ENCODE measurements at places on chromosomes 6 and 20.

- DNase-seq: no peak
Observed at GRCh38 chr20:25336561-25337422, 53.8 kb downstream of the ABHD12 start.

GRCh38 chr20:6691516-6691915 lies 76.0 kb upstream of the BMP2 start:
- DNase-seq: no peak

GRCh38 chr6:2129182-2129621 lies 116.2 kb downstream of the GMDS start:
- peak; percentile 66 for DNase-seq

- DNase-seq: no peak
Observed at GRCh38 chr6:37822851-37823682, 3.5 kb downstream of the ZFAND3 start.

GRCh38 chr20:1527923-1528322 lies 29.6 kb downstream of the SIRPD start:
- DNase-seq: no peak

DNA sequence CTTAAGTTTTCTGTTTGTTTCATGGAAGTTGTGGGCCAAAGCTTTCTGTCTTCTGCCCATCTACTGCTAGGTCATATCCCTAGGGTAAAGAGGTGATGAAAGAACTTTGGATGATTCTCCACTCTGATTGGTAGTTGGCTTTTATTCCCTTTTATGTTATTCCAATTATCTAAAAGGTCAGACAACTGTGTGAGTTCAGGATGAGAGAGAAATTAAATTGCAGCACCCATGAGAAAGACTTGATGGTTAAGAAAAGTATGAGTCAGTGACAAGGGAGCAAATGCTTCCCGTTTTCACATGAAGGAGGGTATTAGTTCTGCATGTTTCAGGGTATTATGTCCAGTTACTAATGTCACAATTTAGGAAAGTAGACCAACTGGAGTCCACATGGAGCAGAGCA lies 136.3 kb downstream of the CD109 start:
- DNase-seq: no peak

- peak; percentile 18 for DNase-seq
Observed at GRCh38 chr6:45423824-45424450, 46.2 kb upstream of the SUPT3H start.

- DNase-seq: no peak
Observed at GRCh38 chr6:15366003-15366535, 120.2 kb downstream of the JARID2 start.

DNA sequence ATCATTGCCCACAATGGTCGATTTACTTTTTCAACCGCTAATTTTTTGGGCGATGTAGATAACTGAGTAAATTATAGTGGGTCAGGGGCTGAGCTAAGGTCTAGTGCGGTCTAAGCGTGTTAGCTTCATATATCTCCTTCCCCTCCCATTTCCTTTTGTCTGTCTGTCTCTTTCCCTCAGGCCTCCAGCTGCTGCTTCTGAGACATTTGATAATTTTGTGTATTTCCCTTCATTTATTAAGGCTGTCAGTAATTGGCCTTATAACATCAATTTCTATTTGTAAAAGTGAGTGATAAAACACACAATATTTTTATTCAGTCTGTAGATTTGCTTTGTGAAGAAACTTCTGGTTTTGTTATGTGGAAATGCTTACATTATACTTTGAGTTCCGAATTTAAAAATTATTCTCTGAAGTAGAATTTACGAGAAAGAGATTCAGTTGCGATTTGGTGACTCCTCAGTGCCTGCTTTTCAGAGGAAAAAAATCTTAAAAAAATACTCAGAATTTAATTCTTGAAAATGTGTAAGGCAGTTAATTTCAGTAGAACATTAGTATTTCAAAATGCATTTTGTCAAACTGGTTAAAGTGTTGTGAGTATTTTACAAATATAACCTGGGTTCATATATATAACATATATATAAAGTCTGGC lies 1.4 kb downstream of the TMEM170B start:
- DNase-seq: peak; percentile 14

- no peak for DNase-seq
Observed at GRCh38 chr6:26366504-26366903, 1.5 kb downstream of the BTN3A2 start.

GRCh38 chr6:152270301-152270925 lies 366.7 kb downstream of the SYNE1 start:
- no peak for DNase-seq

DNA sequence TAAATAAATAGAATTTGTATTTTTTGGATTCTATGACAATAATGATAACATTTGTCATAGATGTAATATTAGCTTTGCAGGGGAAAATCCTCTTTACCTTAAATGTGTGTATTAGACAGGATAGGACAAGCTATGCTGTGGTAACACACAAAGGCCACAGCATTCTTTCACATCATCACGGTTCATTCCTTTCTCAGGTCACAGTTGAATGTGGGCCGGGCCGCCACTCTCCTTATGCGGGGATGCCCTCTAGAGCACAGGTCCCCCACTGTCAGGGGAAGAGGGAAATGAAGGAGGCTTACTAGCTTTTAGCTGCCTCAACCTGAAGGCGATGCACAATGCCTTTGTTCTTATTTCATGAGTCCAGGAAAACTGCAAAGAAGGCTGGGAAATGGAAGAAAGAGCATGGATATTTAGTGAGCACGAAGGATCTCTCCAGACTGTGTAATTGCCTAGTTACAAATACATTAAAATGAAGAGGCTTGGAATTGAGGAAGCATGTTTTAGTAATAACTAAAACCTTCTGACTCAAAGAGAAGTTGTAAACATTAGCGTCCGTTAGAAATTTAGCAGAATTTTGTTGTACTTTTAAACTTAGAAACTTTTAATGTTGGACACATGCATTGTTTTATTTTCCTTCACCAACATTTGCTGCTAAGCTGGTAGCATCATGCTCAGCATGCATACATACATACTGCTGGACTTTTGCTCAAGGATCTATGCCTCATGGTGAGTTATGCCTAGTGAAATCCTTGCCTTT lies 248.9 kb upstream of the FOXQ1 start:
- peak; percentile 20 for DNase-seq

DNA sequence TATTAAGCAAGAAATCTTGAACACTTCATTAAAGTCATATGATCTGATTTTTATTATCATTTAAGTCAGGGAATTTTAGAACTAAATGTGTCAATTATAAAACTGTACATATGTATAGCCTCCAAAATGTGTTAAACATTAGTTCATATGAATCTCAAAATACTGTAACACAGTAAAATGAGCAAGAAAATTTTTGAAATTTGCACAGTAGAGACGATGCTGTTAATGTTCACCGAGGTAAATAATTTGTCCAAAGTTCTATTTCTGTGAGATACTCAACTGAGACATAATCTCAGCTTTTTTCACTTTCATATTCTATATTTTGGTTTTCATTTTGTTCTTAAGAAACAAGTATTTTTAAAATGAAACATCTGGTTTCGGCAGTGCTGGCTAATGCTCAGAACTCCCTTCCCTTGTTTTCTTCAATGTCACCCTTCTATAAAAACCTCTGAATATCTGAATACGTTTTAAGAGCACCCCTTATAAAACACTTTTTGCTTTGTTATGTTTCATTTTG lies 353.1 kb downstream of the LAMA2 start:
- no peak for DNase-seq

- DNase-seq: no peak
Observed at GRCh38 chr20:18986895-18987580, 173.5 kb downstream of the SCP2D1 start.

- DNase-seq: peak; percentile 28
Observed at GRCh38 chr6:34288581-34288980, 39.8 kb upstream of the SMIM29 start.

DNA sequence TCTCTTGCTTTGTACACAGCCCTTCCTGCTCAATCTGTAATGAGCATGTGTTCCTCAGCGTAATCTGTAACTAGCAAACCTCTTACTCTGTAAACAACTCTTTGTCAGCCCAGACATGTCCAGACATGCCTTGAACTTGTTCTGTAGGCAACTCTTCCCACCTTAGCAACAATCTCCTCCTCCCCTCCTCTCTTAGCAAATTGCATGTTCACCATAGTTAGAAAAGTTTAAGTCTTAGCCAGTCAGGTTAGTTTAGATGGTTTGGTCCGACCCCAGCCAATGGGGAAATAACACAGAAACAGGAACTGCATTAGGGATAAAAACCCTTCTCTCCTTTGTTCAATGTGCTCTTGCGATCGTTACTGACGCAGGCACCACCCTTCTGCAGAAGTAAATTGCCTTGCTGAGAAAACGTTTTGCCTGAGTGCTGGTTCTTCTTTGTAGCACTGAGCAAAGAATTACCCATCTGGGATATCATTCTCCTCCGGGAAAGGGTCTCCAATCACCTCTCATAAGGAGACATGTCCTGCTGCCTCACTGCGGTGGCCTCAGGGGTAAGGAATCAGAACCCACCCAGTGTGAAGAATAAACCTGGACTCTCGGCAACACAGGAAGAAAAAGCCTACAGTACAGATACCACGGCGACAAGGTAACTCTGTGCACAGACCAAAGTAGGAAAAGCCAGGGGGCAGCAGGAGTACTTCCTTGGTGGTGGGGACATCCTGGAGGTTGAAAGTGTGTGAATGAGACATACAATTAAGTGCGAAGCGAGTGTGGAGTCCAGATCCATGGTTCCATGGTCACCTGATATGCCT lies 26.2 kb downstream of the PLN start:
- DNase-seq: no peak

DNA sequence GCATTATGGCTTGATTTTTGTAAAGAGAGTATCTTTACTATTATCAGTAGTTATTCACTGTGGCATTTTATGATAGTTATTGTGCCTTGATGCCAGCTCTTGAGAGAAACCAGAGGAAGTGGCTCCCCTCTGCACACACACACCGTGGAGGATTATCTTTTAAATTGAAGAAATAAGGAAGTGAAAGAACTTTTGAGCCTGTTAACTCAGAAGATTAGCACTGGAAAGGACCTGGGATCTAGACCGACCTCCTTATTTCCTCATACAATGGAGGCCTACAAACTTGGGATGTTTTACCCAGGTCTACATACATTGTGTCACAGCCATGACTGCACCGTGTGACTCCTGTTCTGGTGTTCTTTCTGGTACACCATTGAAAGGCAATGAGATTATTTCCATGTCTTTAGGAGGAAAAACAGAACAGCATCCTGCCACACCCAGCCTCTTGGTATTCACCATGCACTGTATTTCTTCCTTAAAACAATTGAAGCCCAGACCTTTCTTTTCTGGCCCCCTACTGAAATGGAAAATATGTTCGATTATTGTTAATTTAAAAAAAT lies 40.6 kb downstream of the HECA start:
- DNase-seq: no peak

GRCh38 chr6:150282806-150283205 lies 86.0 kb upstream of the IYD start:
- no peak for DNase-seq

DNA sequence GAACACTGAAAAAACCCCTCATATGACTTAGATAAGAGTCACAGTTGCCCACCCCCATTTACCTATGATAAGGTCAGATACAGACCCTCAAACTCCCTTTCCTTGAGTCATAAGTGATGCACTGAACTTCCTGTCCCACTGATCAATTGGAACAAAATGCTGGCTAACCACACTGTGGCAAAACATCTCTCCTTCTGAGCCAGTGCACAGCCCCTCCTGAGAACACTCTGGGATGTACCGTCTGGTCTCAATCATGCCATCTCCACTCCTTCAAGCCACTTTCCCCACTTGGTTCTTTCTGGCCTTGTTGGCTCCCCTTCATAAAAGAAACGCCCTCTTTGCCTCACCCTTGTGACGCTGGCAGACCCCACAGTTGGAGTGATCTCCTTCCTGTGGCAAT lies 42.6 kb upstream of the NXT1 start:
- no peak for DNase-seq

GRCh38 chr6:163739966-163740365 lies 325.4 kb downstream of the QKI start:
- no peak for DNase-seq

DNA sequence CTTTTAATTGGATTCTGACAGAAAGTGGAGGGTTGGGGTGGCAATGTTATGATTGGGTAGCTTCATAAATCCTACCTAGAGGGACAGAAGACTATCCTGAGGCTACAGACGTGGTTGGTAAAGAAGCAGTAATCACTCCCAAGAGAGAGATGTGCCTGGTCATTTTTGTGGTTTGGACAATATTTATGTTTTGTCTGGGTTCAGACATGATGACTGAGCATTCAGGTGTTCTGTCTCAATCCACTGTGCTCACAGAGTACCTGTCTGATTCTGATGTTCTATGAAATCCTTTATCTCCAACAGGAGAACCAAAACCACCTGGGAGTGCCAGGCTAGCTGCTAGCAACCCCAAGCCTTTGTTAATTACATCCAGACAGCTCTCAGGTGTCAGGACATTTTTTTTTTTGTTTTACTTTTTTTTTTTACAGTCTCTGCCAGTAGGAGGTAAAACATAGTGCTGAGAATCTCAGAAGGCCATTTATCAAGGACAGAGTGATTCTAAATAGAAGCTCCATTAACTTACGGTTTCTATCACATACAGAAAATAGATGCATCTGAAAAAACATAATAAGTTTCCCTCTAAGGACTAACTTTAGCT lies 1.6 kb upstream of the HLA-DQA1 start:
- no peak for DNase-seq

GRCh38 chr6:148885925-148886845 lies 139.4 kb downstream of the UST start:
- no peak for DNase-seq

DNA sequence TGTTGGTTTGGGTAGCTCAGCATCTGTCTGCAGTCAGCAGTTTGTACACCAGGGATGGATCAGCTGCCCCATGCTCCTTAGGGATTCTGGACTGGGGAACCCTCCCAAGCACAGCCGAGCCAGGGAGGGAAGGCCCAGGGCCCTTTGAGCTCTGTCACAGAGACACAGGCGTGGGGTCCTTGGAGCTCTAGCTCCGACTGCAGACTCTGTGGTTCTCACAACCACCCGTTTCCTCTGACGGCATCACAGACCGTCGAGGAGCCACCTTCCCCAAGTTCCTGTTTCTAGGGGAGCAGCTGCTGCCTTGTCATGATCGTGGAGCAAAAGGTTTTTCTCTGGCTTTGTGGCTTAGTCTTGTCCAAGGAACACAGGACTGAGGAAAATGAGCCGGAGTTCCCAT lies at the start of gene SLA2:
Gene SLA2 (minus strand): TSS at position 199 of the 400 bp plus-strand sequence. CDS start 4,861 bp downstream, outside the sequence.
- peak; percentile 56 for DNase-seq

DNA sequence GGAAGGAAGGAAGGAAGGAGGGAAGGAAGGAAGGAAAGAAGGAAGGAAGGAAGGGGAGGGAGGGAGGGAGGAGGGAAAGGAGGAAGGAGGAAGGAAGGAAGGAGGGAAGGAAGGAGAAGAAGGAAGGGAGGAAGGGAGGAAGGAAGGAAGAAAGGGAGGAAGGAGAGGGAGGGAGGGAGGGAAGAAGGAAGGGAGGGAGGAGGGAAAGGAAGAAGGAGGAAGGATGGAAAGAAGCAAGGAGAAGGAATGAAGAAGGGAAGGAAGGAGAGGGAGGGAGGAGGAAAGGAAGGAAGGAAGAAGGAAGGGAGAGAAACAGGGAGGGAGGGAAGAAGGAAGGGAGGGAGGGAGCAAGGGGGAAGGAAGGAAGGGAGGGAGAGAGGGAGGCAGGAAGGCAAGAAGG lies 204.9 kb downstream of the PHACTR1 start:
- no peak for DNase-seq
